GM23248 (cell line): ENCODE measurements at places on chromosomes 7 and 10. TPM values are rescaled to one million over a fixed set of nuclear protein-coding genes. Genes with fewer than 3 reads are reported as not detected.

The LEP gene
- 0.09 and 0.11 TPM in 2 replicates for polyA plus RNA-seq

The LIMK1 gene
- polyA plus RNA-seq, result 3.9 TPM in 2 replicates

The CFTR gene
- polyA plus RNA-seq, result not detected in 2 replicates

The NUTM2A gene
- polyA plus RNA-seq, result not detected in 2 replicates

The AKR1D1 gene
- polyA plus RNA-seq, result not detected in 2 replicates

The OR2A42 gene
- polyA plus RNA-seq, result 0.06 TPM in 1 of 2 replicates, not detected in the other

The LRMDA gene
- 2.1 and 2.6 TPM in 2 replicates for polyA plus RNA-seq

The FANK1 gene
- 7.9 and 10.2 TPM in 2 replicates for polyA plus RNA-seq

The CNPY1 gene
- not detected in 2 replicates for polyA plus RNA-seq
